ENCODE measurements at places on chromosomes 1 and 21.
A peak's percentile ranks its signal among the peaks of the same experiment; 100 is the strongest.

DNA sequence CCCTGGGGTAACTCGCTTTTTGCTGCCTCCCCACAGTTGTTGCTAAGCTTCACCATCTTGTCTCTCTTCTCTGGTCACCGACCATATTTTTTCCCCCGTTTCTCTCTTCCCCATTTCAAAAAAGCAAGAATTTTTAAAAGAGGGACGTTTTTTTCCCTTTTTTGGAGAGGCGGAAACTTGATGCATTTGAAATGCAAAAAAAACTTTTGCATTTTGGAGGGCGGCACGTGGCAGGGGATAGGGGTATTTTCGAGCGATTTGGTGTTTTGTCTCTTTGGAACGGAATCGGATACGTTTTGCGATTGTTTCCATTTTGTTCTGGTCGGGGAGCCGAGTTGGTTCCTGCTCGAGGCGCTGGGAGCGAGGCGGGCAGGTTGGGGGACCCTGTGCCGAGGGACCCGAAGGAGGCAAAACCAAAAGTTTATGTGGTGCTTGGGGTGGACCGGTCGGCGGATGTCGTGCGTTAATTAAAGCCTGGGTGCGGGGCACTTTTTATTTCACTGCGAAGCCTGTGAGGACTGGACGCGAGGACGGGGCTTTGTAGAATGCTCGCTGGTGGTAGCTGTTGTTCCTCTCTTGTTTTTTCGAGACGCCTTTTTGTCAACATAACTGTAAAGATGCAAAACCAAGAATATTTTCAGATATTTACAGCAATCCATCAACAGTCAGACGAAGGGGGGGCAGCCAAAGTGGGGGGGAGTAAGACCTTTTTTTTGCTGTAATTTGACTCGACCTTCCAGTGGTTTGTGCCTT is 884 bp downstream of the H3-3A start:
- DNase-seq = peak; percentile 52

GRCh38 chr1:159091180-159091560 is 14.6 kb upstream of the AIM2 start:
- no peak for DNase-seq

- no peak for DNase-seq
Observed at GRCh38 chr1:114298008-114298407, 144.3 kb upstream of the SYT6 start.

GRCh38 chr1:24018611-24019580 is 38.8 kb upstream of the SRSF10 start:
- peak; percentile 45 for DNase-seq

- DNase-seq = no peak
Observed at GRCh38 chr1:221381910-221382623, 359.8 kb downstream of the DUSP10 start.

DNA sequence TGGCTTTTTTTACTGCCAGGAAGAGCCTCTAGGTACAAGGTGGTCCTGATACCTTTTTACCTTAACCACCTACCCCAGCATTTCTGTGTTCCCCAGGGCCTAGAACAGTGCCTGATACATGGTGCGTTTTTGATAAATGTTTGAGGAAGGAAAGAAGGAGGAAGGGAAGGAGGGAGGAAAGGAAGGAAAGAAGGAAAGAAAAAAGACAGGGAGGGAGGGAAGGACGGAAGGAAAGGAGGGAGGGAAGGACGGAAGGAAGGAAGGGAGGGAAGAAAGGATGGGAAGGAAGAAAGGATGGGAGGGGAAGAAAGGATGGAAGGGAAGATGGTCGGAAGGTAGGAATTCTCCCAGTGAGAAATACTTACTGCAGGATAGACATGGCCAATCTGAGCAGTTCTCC is 12.0 kb upstream of the MAGOH start:
- no peak for DNase-seq

- DNase-seq = no peak
Observed at GRCh38 chr1:159699653-159700052, 14.7 kb downstream of the CRP start.

- DNase-seq = no peak
Observed at GRCh38 chr1:119713749-119714456, 2.2 kb downstream of the PHGDH start.

DNA sequence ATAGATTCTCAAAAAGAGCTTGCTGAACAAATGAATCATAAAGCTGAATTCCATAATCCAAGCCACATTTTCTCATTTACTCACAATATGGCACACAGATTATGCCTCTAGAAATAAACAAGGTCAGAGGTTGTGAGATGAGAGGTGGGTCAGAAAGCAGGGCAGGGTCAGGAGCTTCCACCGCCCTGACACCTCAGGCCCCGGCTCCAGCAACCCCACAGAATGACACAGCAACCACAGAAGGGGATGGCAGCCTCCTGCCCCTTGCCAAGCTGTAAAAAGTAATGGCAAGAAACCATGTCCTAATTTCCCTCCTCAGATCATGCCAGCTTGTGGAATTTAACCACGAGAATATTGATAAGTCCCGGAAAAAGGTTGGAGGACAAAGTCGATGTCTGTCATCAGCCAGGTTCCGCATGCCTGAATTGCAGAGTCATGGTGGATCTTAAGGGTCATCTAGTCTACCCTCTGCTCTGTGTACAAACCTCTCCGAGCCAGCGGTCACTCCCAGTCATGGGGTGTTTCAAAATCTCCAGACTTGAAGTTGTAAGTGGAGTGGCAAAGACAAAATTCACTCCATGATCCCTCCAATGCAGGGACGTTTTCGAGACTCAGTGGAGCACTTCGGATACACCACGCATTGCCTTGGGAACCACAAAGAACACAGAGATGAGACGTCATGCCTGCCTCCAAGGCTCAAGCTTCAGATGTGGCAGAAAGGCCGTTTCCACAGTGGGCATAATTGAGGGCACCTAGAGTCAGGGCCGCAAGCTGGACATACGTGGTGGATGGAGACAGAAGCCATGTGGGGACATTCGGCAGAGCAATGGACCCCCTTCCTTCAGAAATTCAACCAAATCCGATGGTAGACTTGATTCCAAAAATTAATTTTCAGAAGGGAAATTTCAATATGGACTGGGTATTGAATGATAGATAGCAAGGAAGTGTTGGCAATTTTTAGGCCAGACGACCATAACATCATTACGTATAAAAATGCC is 254.0 kb downstream of the TOMM20 start:
- DNase-seq = peak; percentile 94
